Activated naive CD4-positive, alpha-beta T cell treated with anti-CD3 and anti-CD28 coated beads for 36 hours (primary cell): ENCODE measurements at places on chromosomes 2 and 18. TPM values are rescaled to one million over a fixed set of nuclear protein-coding genes. Genes with fewer than 3 reads are reported as not detected.
A peak's percentile ranks its signal among the peaks of the same experiment; 100 is the strongest.

DNA sequence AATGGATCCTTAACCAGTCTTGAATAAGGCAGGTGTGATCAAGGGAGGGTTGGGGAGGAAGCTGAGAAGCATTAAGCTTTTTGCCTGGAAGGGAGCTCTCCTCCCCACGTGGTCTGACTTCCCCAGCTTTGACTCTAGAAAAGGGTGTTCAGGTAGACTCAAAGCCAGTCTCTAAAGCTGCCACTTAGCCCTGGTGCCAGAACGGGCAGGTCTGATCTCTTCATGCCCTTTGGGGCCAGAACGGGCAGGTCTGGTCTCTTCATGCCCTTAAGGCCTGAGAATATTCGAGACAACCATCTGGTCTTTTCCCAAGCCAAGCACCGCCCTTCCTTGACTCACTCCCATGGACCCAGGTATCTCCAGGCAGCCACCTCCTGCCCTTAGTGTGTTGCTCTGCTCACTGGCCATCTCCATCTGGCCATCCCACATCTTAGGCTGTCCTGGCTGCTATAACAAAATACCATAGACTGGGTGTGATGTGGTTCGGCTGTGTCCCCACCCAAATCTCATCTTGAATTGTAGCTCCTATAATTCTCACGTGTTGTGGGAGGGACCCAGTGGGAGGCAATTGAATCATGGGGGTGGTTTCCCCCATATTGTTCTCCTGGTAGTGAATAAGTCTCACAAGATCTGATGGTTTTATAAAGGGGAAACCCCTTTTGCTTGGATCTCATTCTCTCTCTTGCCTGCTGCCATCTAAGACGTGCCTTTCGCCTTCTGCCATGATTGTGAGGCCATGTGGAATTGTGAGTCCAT, 59.4 kb downstream of the SNORC start:
- H3K4me3 ChIP-seq, result peak overlapping the region; percentile 54
- H3K27me3 ChIP-seq, result peaks cover 53% of the 10 kb centered on the region
- H3K4me1 ChIP-seq, result peaks cover 17% of the 10 kb centered on the region
- DNase-seq, result peak; percentile 20
- peaks cover 2% of the 10 kb centered on the region for H3K36me3 ChIP-seq

GRCh38 chr18:8139891-8140406, 469.3 kb upstream of the RAB12 start:
- peaks cover 1% of the 10 kb centered on the region for H3K36me3 ChIP-seq
- H3K4me1 ChIP-seq, result no peaks in the 10 kb centered on the region
- H3K4me3 ChIP-seq, result no peak overlapping the region

GRCh38 chr18:24631243-24632025, 171.0 kb downstream of the HRH4 start:
- peak; percentile 5 for DNase-seq
- no peak overlapping the region for H3K27ac ChIP-seq
- no peaks in the 10 kb centered on the region for H3K27me3 ChIP-seq
- H3K4me1 ChIP-seq, result no peaks in the 10 kb centered on the region
- no peak overlapping the region for H3K4me3 ChIP-seq

GRCh38 chr18:74674487-74674886, 76.8 kb downstream of the ZNF407 start:
- peaks cover 59% of the 10 kb centered on the region for H3K36me3 ChIP-seq
- H3K4me3 ChIP-seq, result no peak overlapping the region
- no peaks in the 10 kb centered on the region for H3K4me1 ChIP-seq
- no peak overlapping the region for H3K27ac ChIP-seq
- no peaks in the 10 kb centered on the region for H3K27me3 ChIP-seq

DNA sequence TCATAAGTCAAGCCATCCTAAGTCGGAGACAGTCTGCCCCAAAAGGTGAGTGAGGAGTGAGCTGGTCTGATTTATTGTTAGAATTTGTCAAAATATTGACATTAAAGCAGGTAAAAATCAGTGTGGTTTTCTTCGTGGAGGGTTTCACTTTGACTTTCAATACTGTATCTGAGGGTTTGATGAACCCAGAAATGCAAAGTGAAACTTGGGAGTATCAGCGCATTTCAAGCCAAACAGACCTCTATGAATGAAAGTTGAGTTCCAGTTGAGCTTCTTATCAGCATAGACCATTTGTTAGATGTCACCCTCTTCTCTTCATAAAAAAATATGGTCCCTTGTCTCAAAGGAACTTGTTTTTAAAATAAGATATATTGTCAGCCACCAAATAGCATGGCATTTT, 21.7 kb upstream of the CXCR4 start:
- H3K27me3 ChIP-seq, result peaks cover 25% of the 10 kb centered on the region
- no peak overlapping the region for H3K4me3 ChIP-seq
- no peak for DNase-seq
- peaks cover 76% of the 10 kb centered on the region for H3K4me1 ChIP-seq
- H3K36me3 ChIP-seq, result no peaks in the 10 kb centered on the region
- no peak overlapping the region for H3K27ac ChIP-seq

DNA sequence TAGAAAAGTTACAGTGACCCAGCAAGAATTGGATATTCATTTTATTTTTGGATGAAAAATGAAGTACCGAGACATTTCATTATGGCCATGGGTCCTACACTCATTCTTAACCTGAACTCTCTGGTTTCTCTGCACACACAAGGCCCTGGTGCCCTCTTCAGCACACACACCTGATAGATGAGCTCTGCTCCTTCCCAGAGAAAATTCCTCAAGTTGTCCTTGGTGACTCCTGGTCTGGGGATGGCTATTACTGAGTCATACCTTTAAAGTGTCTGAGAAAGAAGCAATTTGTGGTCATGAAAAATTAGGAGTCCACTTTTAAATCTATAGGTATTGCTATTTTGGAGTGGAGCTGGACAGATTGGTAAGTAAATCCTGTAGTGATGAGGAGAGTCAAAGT, 311.5 kb downstream of the CDH2 start:
- no peak overlapping the region for H3K27ac ChIP-seq
- no peaks in the 10 kb centered on the region for H3K27me3 ChIP-seq
- H3K4me3 ChIP-seq, result no peak overlapping the region
- H3K4me1 ChIP-seq, result no peaks in the 10 kb centered on the region
- H3K36me3 ChIP-seq, result no peaks in the 10 kb centered on the region

GRCh38 chr2:226427538-226428307, 371.9 kb downstream of the IRS1 start:
- no peak overlapping the region for H3K27ac ChIP-seq
- no peak overlapping the region for H3K4me3 ChIP-seq
- DNase-seq, result no peak
- peaks cover 15% of the 10 kb centered on the region for H3K27me3 ChIP-seq
- H3K4me1 ChIP-seq, result peaks cover 10% of the 10 kb centered on the region
- no peaks in the 10 kb centered on the region for H3K36me3 ChIP-seq

GRCh38 chr2:25068217-25068616, 26.3 kb downstream of the EFR3B start:
- H3K4me1 ChIP-seq, result peaks cover 6% of the 10 kb centered on the region
- H3K27ac ChIP-seq, result no peak overlapping the region
- H3K36me3 ChIP-seq, result no peaks in the 10 kb centered on the region
- no peak overlapping the region for H3K4me3 ChIP-seq

DNA sequence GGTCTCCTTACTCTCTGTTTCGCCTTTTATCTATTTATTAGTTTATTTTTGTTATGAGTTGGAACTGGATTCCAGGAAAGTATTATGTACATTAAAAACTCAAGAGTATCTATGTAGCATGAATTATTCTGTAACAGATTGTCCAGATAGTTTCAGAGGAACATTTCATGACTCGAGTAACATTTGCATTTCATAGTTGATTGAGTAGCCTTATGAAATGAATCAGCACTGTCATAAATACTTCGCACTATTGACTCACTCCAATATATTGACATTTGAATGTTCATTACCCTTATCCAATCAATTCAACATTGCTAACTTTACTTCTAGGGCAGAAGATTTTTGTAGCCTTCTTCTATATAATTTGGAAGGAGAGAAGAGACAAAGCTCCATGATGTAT, 11.3 kb upstream of the VRK2 start:
- no peak for DNase-seq
- H3K27me3 ChIP-seq, result no peaks in the 10 kb centered on the region
- no peak overlapping the region for H3K27ac ChIP-seq
- H3K4me1 ChIP-seq, result peaks cover 4% of the 10 kb centered on the region
- no peak overlapping the region for H3K4me3 ChIP-seq

DNA sequence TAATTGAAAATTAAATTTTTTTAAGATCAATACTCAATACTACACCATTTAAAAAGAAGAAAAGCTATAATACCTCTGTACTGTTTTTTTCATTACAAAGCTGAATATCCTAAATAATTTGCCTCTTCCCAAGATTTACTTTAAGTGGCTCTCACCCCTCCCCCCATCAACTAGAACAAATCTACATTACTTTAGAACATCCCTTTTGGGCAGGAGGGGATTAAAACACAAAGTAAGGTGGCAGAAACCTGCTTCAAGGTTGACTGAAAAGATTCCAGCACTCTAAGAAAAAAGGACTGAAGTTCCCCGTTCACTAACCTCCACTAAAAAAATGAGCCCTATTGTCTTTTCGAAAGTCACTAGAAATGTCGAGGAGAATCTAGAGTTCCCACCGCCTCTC, 42.3 kb downstream of the SLC38A11 start:
- no peak for DNase-seq
- no peak overlapping the region for H3K27ac ChIP-seq
- no peak overlapping the region for H3K4me3 ChIP-seq
- peaks cover 3% of the 10 kb centered on the region for H3K4me1 ChIP-seq
- H3K36me3 ChIP-seq, result no peaks in the 10 kb centered on the region

DNA sequence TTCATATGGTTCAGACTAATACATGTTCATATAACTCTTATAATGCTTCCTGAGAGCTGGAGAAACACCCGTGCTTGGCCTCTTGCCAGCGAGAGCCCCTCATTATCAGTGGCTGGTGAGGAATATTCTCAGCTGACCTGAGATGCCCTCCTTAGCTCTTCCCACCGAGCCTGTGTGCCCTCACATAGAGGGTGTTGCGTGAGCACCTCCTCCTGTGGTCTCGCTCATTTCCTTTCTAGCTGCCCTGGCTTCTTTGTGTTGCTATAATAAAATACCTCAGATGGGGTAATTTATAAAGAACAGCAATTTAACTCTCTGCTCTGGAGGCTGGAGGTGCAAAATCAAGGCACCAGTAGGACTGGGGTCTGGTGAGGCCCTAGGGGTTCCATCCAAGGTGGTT, 80.5 kb upstream of the ALKAL2 start:
- peaks cover 14% of the 10 kb centered on the region for H3K27me3 ChIP-seq
- H3K27ac ChIP-seq, result no peak overlapping the region
- no peaks in the 10 kb centered on the region for H3K36me3 ChIP-seq
- no peak for DNase-seq

DNA sequence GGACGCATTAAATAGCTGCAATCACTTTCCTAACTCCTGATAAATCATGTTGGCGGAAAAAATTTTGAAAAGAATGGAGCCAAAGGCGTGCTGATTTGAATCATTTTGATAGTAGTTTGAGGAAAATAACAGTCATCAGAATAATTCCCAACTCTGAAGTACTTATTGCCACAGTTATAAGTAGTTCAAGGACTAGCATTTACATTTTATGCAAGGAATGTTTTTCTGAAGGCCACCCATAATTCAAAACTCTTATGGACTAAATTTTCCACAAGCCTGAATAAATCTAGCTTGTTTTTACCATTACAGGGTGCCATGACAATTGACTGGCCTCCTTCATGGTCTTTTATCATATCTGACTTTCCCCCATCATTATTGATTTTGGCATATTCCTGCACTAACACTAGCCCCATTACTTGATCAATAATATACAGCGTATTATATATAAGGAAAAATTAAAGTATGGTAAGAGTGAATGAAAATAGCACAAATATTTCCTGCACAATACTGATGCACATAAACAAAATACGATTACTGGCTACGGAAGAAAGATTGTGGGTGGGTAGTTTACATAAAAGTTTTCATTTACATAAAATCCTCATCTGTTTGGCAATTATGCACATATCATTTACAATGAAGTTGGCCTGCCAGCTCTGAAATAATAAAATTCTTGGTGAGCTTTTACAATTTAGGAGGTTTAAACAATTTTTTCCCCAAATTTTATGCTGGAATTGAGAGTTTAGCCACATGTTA, 334.6 kb downstream of the ARL6IP6 start:
- H3K4me1 ChIP-seq, result no peaks in the 10 kb centered on the region
- no peak overlapping the region for H3K27ac ChIP-seq
- H3K27me3 ChIP-seq, result no peaks in the 10 kb centered on the region

GRCh38 chr2:17442334-17442733, 75.9 kb downstream of the RAD51AP2 start:
- no peak overlapping the region for H3K4me3 ChIP-seq
- H3K27ac ChIP-seq, result no peak overlapping the region
- no peak for DNase-seq
- H3K4me1 ChIP-seq, result no peaks in the 10 kb centered on the region

GRCh38 chr2:224217233-224217961, 178.3 kb upstream of the SERPINE2 start:
- H3K27me3 ChIP-seq, result peaks cover 14% of the 10 kb centered on the region
- no peaks in the 10 kb centered on the region for H3K36me3 ChIP-seq
- DNase-seq, result no peak
- peaks cover 6% of the 10 kb centered on the region for H3K4me1 ChIP-seq
- no peak overlapping the region for H3K27ac ChIP-seq

DNA sequence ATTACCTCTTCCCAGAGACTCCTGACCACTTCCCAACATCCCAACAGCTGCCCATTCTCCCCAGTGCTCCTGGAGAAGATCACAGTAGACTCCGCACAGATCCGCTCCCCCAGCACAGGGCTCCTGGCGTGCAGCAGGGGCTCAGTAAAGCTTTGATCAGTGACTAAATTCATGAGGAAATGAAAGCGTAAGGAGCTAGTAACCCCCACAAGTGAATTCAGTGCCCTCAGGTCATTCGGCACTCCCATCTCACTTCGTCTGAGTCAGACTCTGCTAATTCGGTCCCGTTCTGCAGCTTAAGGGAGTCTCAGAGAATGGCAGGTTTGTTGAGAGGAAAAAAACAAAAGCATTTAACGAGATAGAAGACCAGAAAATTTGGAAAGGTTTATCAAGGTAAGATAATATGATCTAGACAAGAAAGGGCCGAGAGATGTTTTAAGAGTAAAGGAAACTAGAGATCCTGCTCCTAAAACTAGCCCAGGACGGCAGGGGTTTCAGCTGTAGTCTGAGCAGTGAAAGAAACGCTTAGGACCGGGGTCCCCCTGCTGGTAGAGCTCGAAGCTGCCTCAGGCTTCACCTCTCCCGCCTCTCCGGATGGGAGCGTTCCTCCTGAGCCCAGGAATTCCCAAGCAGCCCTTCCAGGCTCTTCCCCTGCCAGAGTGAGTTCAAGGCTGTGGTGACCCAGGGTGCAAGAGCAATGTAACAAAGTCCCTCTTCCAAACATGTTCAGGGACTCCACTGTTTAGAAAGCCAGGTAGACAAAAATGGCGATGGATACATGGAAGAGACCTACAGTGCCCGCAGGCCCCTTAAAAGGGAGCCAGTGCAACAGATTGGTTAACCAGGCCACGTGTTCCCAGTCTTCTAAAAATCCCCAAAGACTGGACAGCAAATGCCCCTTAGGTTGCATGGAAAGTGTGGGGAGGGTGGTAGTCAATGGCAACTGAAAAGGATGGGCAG, 127.3 kb downstream of the DNER start:
- peak; percentile 53 for DNase-seq
- no peak overlapping the region for H3K4me3 ChIP-seq
- H3K27ac ChIP-seq, result no peak overlapping the region
- H3K4me1 ChIP-seq, result no peaks in the 10 kb centered on the region
- H3K36me3 ChIP-seq, result no peaks in the 10 kb centered on the region
- peaks cover 18% of the 10 kb centered on the region for H3K27me3 ChIP-seq

Gene CAB39
- 97.5 TPM for total RNA-seq
